ENCODE measurements at places on chromosomes 12 and 14. TPM values are rescaled to one million over a fixed set of nuclear protein-coding genes. Genes with fewer than 3 reads are reported as not detected.

Gene CYP27B1
- 0.64 TPM for total RNA-seq

Gene PTPN6
- 199 TPM for total RNA-seq

Gene GLTP
- 24.0 TPM for total RNA-seq

Gene TNS2
- total RNA-seq: 6.3 TPM

Gene SERPINA9
- total RNA-seq: not detected
